ENCODE measurements at places on chromosomes 6 and 20.

GRCh38 chr6:129105793-129106192 lies 222.9 kb downstream of the LAMA2 start:
- no peak for DNase-seq

GRCh38 chr6:168292826-168293225 lies 26.8 kb downstream of the DACT2 start:
- no peak for DNase-seq

DNA sequence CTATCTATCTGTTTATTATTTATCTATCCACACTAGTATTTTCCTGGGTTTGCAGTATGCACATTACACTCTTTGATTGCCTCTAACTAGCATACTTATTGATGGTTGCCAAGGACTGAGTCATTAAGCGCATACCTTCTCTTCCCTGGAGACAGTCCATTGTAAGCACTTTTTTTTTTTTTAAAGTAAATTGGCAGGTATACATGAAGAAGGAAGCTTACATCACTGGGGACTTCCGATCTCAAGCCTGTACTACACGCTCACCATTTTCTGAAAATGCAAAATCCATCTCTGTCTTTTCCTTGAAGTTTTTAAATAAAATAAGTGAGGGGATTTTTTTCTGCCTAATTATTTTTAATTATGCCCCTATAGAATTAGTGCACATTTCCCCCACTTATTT lies 63.5 kb downstream of the HMGN3 start:
- no peak for DNase-seq

- no peak for DNase-seq
Measured at GRCh38 chr6:38391626-38392579, 247.8 kb downstream of the BTBD9 start.

DNA sequence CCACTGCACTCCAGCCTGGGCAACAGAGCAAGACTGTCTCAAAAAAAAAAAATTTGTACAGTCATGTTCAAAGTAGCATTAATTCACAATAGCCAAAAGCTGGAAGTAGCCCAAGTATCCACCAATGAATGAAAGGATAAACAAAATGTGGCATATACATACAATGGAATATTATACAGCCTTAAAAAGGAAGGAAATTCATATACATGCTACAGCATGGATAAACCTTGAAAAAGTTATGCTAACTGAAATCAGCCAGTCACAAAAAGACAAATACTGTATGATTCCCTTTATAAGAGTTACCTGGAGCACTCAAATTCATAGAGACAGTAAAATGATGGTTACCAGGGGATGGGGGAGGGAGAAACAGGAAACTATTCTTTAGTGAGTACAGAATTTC lies 15.7 kb downstream of the EEF1A1 start:
- DNase-seq: no peak

DNA sequence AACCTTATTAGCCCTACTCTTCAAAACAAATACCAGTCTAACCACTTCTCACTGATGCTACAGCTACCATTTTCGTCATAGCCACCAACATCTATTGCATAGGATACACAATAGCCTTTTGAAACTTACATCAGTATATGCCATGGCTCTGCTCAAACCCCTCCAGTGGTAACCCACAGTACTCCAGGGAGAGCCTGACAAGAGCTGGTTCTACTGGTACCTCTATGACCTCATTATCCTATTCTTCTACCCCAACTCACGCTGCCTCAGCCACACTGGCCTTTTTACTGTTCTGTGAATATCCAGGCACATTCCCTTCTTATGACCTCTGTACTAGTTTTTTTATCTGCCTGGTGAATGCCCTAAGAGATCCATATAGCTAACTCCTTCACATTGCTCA lies 157.6 kb downstream of the ARHGAP18 start:
- DNase-seq: no peak

DNA sequence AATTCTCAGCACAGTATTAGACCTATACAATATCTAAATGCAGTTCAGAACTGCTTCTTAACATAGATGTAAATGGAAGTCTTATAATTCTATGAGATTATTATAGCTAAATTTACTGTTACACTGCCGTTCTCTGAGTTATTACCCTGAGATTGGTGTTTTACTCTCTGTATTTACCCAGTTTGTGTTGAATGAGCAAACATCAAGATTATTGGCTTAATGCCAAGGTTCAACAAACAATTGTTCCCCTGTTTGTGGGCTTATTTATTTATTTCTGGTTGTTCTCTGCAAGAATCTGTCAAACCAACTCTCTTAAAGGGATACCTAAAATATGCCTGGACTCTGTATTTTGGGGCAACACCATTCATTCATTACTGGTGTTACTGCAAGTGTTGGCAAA lies 5.2 kb upstream of the STMND1 start:
- no peak for DNase-seq

GRCh38 chr6:95094751-95095663 lies 482.3 kb upstream of the MANEA start:
- DNase-seq: no peak

DNA sequence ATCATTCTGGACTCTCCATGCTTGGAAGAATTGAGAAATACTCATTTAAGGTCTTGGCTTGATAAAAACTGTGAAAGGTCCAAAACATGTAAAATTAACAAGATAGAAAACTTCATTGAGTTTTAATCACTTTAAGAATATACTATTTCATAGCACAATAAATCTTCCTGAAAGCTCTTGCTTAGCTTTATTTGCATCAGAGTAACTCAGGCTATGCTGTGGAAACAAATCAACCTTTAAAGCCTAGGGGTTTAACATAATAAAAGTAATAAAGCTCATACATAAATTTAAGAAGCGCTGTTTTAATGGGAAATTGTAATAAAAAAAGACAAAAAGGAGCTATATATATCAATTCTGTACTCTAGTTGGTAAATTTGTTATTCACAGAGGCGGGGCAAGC lies 77.2 kb upstream of the PTCHD4 start:
- no peak for DNase-seq

DNA sequence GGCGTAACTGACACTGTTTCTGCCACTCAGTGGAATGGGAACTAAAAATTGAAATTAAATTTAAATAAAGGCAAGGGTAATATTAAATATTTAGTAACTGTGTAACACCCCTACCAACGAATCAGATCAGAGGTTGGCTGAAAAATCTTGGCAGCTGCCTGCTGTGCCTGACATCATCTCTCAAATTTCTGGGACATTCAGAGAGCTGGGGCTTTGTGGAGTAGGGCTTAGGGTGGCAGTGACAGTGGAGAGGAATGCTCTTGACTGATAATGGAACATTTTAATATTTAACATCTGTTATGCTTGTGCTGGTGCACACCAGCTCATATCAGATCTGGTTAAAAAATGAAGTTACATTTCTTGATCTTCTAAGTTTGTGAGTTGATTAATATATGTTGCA lies 62.2 kb downstream of the RFPL4B start:
- no peak for DNase-seq

- no peak for DNase-seq
Measured at GRCh38 chr6:30465595-30466306, 23.6 kb upstream of the HLA-E start.

DNA sequence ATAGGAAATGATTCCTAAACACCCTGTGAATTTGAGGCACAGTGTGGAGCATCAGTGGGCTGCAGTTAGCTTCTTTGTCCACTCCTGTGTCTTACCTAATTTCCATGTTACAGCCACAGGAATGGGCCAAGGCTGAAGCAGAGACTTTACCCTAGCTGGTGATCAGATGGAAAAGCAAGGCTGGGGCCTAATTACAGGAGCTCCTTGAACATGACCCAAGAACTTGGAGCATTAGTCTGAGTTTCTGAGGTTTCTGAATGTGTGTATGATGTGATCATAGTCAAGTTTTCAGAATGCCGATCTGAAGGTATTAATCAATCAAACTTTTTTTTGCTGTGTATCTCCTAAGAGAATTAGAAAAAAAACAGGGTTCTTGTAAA lies 18.0 kb downstream of the HECA start:
- no peak for DNase-seq

DNA sequence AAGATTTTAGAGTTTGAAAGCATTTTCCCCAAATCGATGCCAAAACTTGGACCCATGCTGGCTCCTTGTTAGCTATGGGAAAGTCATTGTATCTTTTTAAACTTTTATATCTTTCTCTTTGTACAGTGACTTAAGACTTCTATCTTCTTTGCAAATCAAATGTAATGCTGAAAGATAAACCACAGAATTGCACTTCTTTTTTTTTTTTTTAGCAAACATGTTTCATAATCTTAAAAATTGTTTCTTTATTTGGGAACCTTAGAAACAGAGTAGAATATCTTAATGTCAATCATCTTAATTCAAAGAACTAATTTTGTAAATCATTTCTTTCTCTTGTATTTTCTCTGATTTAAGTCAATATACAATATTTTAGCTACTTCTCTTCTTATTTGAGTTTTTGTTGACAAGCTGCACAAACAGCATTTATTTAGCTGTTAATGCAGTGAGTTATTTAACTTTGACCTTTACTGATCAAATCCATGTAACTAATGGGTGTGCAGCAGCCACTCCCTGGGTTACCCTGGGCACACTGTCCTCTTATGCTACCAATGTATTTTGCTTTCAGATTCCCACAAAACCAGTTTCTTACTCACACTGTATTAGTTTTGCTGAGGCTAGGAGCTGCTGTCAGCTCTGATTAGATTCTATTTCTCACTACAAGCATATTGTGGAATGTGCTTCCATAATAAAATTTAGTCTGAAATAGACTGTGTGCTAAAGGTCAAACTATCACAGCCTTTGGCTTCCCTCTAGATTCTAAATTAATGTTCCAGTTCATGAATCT lies 279.6 kb downstream of the ADGB start:
- no peak for DNase-seq

GRCh38 chr6:29593199-29593855 lies 8.4 kb downstream of the OR2H2 start:
- DNase-seq: no peak

DNA sequence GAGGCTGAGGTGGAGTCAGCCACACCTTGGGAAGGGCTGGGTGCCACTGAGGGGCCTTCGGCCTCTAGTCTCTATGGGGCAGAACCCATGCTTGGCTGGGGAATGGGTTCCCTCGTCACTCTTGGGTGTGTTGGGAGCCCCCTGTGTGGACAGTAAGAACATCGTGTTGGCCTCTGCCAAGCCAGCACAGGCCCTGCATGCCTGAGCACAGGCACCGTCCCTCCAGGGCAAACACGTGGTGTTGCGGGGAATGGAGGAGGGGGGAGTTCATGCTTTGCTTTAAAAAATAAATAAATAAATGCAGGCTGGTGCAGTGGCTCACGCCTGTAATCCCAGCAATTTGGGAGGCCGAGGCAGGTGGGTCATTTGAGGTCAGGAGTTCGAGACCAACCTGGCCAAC lies 63.0 kb downstream of the EZR start:
- DNase-seq: no peak

GRCh38 chr6:166597711-166598440 lies 11.4 kb upstream of the RAMACL start:
- no peak for DNase-seq

- no peak for DNase-seq
Measured at GRCh38 chr6:153214436-153214835, 83.4 kb upstream of the RGS17 start.

GRCh38 chr6:135992739-135993138 lies 141.2 kb downstream of the PDE7B start:
- no peak for DNase-seq

DNA sequence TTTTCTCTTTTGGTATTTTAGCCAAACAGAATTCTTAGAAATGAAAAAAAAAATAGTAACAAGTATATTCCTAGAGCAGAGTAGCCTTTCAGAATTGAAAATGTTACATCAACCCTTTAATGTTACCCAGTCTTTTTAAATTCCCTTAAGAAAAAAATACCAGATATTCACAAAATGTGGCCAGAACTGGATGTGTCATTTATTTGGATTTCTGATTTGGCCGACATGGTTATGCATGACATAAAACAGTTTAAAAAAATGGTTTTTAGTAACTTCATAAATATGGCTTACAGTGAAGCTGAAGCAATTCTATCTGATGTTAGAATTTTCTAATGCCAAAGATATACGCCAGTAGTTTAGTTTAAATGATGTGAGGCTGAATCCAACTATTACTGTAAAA lies 112.0 kb downstream of the ATXN1 start:
- no peak for DNase-seq

DNA sequence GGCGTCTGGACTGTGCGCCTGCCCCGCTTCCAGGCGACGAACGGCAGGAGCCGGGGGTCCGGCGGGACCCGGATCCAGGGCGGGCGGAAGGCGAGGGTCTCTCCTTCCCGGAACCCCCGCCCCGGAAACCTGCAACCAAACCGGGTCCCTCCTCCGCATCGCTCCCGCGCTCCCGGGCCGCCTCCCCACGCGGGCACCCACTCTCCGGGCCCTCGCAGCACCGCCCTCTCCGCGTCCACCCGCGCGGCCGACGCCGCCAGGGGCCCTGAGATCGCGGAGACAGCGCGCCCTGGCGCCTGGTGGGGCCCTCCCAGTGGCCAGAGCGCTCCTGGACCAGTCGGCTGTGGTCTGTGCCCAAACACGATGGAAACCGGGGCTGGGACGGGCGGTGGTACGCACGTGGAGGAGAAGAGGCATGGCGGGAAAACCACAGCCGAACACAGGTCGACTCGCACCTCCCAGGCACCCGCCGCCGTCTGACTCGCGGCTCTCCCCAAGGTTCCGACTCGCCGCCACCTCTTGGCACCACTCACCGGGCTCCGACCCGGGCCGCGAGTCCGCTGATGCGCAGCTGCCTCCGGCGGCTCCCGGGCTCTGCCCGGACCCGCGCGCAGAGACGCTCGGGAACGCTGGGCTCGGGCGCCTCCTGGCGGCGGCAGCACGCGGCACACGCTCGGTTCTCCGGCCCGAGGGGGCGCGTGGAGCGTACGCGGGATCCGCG lies 7.9 kb downstream of the NKX2-2 start:
- peak; percentile 87 for DNase-seq

- DNase-seq: no peak
Measured at GRCh38 chr20:6606651-6607050, 160.8 kb upstream of the BMP2 start.

- no peak for DNase-seq
Measured at GRCh38 chr20:61770113-61770585, 295.5 kb downstream of the TAF4 start.

DNA sequence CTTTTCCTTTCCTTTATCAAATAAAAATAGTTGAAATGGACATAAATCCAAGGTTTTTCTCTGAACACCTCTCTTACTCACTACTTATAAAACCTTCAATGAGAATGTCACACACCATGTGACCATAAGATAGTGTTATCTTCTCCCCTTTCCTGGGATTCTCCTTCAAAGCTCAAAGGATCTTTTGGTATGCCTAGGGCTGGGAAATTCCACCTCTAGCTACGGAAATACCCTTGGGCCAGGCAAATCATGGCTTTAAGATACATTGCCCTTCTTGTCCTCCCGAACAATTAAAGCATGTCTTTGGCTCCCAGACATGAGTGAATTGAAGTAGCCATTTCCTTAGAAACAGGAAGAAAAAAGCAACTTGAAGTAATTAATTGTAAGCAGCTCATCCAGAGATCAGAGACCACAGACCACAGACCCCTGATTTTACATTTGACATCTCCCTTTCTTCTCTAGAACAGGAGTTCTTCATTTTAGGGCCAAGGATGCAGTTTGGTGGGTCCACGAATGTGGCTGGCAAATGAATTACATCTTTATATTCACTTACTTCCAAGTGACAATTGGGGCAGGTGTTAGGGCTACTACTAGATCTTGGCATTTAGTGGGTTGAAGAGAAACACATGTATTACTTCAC lies 4.1 kb downstream of the PLCB4 start:
- DNase-seq: no peak
